CD4-positive, alpha-beta T cell treated with Interleukin-17A for 1 hour (primary cell): ENCODE measurements at places on chromosomes 6 and 20.

- DNase-seq: no peak
Measured at GRCh38 chr6:1757131-1757530, 147.4 kb downstream of the FOXC1 start.

GRCh38 chr6:111759331-111759835 is 113.9 kb downstream of the FYN start:
- no peak for DNase-seq

DNA sequence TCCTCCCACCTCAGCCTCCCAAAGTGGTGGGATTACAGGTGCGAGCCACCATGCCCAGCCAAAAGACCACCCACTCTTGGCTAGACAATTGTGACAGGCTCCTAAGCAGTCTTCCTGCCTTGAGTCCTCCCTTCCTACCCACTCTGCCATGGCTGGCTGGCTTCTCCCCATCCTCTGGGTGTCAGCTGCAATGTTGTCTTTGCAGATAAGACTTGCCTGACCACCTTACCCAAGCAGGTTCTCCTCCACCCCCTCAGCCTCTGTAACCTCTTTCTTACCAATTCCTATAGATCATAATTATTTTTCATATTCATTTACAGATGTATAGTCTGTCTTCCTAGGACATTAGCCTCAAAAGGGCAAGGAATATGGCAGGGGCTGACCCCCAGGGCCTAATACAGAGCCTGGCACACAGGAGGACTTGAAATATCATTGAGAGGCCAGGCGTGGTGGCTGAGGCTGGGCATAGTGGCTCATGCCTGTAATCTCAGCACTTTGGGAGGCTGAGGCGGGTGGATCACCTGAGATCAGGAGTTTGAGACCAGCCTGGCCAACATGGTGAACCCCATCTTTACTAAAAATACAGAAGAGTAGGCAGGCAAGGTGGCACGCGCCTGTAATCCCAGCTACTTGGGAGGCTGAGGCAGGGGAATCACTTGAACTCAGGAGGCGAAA is 28.7 kb upstream of the SPAG4 start:
- DNase-seq: no peak

GRCh38 chr6:125957845-125958244 is 1.3 kb downstream of the HINT3 start:
- peak; percentile 18 for DNase-seq

DNA sequence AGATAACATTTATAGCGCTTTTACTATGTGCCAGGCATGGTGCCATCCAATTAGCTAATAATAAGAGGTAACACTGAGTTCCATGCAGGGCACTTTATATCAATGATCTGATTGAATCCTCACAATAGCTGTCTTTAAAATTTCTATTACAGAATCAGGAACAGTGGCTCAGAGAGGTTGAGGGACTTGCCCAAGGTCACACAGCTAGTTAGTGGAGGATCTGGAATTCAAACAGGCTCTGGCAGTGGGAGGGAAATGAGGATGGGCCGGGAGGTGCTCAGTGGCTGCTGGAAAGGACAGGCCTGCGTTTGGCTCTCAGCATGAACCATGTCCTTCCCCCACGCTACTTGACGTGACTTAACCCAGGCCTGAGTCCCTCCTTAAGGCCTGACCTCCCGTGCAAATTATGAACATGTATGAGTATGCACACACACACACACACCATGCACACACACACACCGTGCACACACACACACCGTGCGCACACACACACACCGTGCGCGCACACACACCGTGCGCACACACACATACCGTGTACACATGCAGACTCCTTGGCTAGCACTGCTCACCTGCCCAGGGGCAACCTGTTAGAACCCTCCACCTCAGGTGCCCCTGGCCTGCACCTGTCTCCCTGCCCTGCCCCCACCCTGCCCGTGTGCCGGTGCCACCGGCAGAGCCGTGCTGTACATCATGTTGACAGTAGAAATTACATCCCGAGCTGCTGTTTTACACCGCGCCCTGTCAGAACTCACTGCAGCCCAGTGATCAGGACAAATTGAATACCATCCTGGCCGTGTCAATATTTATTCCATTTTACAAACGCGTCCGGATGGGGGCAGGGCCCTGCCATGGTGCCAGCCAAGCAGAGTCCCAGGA is 43.7 kb downstream of the CDH22 start:
- DNase-seq: no peak

DNA sequence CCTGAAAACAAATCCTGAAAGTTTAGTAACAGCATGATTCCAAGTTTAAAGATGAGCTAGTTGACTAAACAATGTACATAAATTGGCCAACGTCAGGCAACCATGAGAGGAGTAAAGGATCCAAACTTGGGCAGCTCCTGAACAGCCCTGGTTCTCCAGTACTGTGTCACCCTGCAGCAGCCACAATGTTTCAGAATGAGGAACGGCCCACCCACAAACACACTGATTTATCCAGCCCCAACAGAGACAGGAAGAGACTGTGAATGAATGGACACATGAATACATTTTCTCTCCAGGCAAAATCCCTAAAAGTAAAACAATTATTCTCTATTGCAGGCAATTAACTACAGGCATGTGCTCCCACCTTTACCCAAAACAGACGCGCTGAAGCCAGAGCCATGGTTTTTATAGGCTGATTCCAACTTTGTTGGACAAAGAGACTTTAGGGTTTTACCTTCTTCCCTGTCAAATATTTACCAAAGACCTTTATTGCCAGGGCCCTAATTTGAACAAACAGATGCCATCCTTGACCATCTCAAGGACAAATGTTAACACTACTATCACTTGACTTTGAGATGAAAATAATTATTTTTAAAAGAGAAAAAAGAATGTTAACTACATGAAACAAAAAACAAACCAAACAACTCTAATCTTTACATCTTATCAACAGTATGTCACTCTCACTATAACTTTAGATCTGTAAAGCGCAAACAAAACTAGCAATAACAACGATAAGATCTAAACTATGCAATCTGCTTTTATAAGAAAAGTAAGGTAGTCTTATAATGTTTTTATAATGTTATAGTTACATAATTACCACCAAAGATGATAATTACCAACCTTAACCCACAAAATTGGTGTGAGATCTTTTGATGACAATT is 22.9 kb downstream of the CNKSR3 start:
- DNase-seq: no peak

DNA sequence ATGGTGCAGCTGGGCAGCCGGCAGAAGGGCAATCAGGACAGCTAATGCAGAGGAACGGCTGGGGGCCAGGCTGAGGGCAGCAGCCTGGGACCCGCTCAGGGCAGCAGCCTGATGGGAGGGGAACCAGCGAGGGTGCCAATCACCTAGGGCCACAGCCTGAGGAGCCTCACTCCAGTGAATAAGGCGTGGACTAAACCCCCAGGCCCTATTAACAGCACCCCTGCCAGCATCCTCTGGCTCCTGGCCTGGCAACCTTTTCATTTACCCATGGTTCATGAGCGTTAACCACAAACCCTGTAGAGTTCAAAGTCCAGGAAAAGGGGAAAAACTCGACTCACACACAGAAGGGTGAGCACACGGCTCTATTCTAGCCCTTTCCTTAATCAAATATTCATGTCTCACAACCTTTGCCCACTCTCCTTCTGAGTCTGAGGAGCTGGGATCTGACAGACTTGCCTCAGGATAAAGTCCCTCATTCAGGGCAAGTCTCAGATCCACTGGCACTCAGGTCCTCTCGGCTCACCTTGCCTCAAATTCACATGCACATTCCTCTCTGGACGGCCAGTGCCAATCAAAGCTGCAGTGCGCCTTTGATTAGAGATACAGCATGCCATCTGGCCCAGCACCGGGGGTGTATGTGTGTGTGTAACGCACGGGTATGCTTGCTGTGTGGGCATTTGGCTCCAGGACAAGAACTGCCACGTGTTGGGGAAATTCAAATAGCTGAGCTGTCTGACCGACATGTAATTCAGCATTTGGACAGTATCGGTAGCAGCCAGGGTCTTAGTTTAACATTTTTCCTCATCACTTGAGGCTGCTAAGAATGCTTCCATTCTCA is 86.9 kb upstream of the TRAF3IP2 start:
- DNase-seq: no peak

- DNase-seq: no peak
Measured at GRCh38 chr6:168318579-168319278, 848 bp downstream of the DACT2 start.

DNA sequence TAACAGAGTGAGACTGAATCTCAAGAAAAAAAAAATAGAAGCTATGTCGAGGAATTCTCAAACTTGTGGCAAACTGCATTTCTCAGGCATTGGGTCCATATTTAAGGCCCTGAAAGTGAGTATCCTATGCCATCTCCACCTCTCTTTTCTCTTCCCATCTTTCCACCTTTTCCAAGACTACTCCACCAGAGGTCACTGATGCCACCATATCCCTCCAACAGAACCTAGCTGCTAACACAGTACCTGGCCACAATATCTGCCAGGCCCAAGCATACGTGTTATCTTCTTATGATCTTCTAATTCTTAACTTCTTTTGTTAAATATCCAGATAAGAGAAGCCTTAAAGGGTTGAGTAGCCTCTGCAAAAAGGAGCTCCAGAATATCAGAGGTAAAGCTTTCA is 8.2 kb upstream of the ADGRF4 start:
- DNase-seq: no peak

DNA sequence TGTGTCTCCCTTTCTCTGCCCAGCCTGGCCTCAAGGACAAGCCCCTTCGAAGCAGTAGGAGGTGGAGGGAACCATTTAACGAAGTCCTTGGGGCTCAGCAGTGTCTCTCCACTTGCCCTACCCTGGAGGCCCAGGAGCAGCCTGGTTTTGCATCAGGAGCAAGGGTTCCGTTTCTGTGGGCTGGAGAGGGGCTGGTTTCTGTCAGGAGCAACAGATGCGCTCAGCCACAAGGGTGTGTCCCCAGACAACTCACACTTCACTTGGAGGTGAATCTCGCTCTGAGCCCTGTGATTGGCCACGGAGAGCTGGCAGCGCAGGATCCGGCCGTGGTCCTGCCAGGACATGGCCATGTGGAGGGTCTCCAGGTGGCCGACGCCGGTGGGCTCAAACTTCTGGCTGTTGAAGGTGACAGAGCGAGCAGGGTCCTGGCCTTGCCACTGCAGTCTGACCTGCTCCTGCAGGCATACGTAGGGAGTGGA is 6.9 kb downstream of the SIGLEC1 start:
- DNase-seq: no peak

- no peak for DNase-seq
Measured at GRCh38 chr20:62506087-62506486, 30.3 kb upstream of the GATA5 start.

- no peak for DNase-seq
Measured at GRCh38 chr6:13260831-13261230, 67.5 kb downstream of the TBC1D7 start.

- no peak for DNase-seq
Measured at GRCh38 chr20:58604128-58604881, 46.8 kb upstream of the STX16 start.

DNA sequence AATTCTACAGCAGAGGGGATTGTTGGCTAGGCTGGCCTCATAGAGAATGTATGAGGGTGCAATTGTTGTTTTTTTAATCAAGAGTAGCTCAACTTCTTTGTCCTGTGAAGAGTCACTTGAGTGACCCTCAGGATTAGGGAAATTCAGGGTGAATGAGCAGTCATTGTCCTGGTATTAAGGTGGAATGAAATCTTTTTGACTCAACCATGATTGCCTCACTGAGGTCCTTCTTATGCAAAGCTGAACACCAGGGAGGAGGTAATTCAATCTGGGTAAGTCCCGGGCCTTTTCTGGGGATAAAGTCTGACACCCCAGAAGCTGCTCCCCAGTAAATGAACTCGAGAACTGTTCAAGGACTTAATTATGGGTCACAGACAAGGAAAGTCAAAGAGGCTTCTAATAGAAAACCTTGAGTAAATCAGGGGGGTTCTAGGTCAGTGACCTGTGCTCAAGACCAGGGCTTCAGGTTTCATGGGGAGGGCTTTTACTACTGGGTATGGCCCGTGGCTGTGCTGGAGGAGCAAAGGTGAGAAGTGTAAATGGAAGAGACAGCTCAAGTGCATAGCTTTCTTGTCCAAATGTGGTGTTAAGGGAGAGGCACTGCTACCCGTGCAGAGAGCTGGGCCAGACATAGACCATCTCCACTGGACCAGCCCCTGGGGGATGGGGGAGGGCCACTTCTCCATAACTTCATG is 25.3 kb upstream of the ZBTB24 start:
- DNase-seq: no peak

DNA sequence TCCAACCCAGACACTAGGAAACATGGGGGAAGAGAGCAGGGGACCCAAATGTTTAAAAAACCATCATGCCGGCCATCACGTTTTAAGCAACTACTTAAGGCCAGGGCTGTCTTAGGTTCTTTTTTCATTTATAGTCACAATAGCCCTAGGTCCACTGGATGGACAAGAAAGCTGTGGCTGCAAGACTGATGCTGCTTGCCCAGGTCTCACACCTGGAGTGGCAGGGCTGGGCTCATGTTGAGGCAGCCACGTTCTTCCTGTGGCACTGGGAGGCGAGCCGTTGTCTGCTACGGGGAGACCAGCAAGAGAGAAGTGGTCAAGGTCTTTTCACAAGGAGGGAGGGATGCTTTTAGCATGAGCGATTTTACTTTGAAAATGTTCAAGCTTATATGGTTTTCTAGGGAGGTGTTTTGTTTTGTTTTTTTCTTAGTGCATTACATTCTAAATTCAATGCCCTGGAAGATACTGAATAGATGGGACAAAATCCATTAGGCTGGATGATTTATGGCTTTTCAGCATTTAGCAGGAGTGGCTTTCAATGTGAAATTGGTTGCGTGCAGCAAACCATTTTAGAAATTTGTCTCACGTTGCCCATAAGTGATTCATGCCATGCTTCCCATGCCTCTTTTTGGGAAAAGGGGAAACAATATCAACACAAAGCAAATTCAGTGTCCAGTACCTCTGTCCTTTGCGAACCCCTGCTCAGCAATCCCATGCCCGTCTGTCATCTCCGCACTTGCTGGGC is 106.6 kb upstream of the SNX9 start:
- DNase-seq: no peak

GRCh38 chr6:81820980-81821379 is 68.5 kb upstream of the TENT5A start:
- no peak for DNase-seq

- no peak for DNase-seq
Measured at GRCh38 chr20:37579106-37579505, 51.4 kb upstream of the BLCAP start.
